ENCODE measurements at places on chromosomes 12 and 14. TPM values are rescaled to one million over a fixed set of nuclear protein-coding genes. Genes with fewer than 3 reads are reported as not detected.

The KRT80 gene
- 6.5 TPM for total RNA-seq

The CTDSP2 gene
- total RNA-seq, result 165 TPM

The AMDHD1 gene
- 0.73 TPM for total RNA-seq

The RFX4 gene
- total RNA-seq, result 0.51 TPM

The AVPR1A gene
- total RNA-seq, result 0.38 TPM

The SSPN gene
- total RNA-seq, result 4.8 TPM

The RAB15 gene
- 6.7 TPM for total RNA-seq

The SYT1 gene
- total RNA-seq, result 0.64 TPM

The NGB gene
- total RNA-seq, result 0.13 TPM

The RHEBL1 gene
- total RNA-seq, result not detected

The CLEC4D gene
- not detected for total RNA-seq

The FSCB gene
- total RNA-seq, result not detected

The FGD4 gene
- total RNA-seq, result 10.6 TPM

The CEP128 gene
- total RNA-seq, result 2.8 TPM

The SLC25A21 gene
- total RNA-seq, result 0.83 TPM

The NTS gene
- total RNA-seq, result not detected

The FLRT2 gene
- 229 TPM for total RNA-seq

The SNRPF gene
- total RNA-seq, result 7.3 TPM

The PZP gene
- total RNA-seq, result not detected

The CSRP2 gene
- 6.9 TPM for total RNA-seq

The SEL1L gene
- total RNA-seq, result 763 TPM

The ITGA7 gene
- total RNA-seq, result 8.8 TPM

The SCAF11 gene
- 45.1 TPM for total RNA-seq

The PRICKLE1 gene
- total RNA-seq, result 3.4 TPM

The DACT1 gene
- total RNA-seq, result 0.69 TPM

The LRTM2 gene
- total RNA-seq, result not detected

The DPPA3 gene
- total RNA-seq, result not detected

The RNU4-1 gene
- total RNA-seq, result 2,549 TPM

The SMCO2 gene
- not detected for total RNA-seq

The TAS2R9 gene
- total RNA-seq, result not detected

The TOMM20L gene
- not detected for total RNA-seq

The MDP1 gene
- total RNA-seq, result 8.8 TPM

The GLIPR1L2 gene
- 1.1 TPM for total RNA-seq

The FAM181A gene
- not detected for total RNA-seq

The TMEM132C gene
- 2.9 TPM for total RNA-seq

The STXBP6 gene
- 24.4 TPM for total RNA-seq

The XRCC3 gene
- 2.2 TPM for total RNA-seq

The AJUBA gene
- 6.5 TPM for total RNA-seq

The SLCO1C1 gene
- 0.31 TPM for total RNA-seq

The RND1 gene
- 0.95 TPM for total RNA-seq

The CFAP54 gene
- 0.21 TPM for total RNA-seq

The SYNE2 gene
- 59.0 TPM for total RNA-seq

The MANSC1 gene
- total RNA-seq, result 17.5 TPM

The BCAT1 gene
- 62.8 TPM for total RNA-seq

The ADSS1 gene
- 4.1 TPM for total RNA-seq

The NANOG gene
- total RNA-seq, result 0.28 TPM

The PTPN21 gene
- 11.3 TPM for total RNA-seq

The RNASE1 gene
- total RNA-seq, result 696 TPM

The ADGRD1 gene
- 4.9 TPM for total RNA-seq

The SLC22A17 gene
- 7.8 TPM for total RNA-seq
